T-cell (primary cell): ENCODE measurements at places on chromosomes 4 and X.

GRCh38 chr4:11622961-11623725 is 194.4 kb upstream of the HS3ST1 start:
- no peak for DNase-seq

GRCh38 chr4:52660643-52661042 is 1.5 kb upstream of the USP46 start:
- no peak for DNase-seq

DNA sequence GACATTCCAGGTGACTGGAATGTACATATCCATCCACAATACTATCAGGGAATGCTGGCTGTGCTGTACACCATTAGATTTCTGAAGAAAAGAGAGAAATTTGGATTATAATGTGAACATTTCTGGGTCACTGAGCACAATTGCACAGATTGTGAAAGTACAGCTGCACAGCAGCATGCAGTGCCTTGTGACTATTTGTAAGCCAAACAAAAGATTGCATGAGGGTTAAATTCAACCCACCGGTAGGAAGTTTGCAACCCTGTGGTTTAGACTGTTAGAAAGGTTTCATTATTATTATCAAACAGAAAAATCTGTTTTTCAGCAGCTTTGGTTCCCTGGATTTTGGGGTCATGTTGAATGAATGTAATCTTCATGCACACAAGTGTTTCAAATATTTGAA is 24.5 kb downstream of the DDIT4L start:
- DNase-seq: no peak

GRCh38 chr4:73208376-73208775 is 50.2 kb downstream of the ANKRD17 start:
- DNase-seq: no peak

- DNase-seq: no peak
Observed at GRCh38 chr4:1521821-1522361, 115.6 kb upstream of the NKX1-1 start.

DNA sequence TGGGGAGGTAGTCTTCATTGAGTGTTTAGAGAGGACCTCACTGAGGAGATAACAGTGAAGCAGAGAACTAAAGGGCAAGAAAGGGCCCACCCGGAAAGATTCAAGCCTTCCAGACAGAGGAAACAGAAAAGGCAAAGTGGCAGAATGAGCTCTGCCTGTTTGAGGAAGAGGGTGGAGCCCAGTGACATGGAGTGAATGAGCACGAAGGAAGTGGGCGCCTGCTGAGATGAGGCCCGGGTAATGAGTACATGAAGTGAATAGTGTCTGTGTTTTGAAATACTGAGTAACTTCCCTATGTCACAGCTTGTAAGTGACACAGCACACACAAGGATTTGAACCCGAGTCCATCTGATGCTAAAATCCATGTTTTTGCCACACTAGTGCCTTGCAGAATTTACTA is 32.5 kb upstream of the TLR2 start:
- peak; percentile 56 for DNase-seq

- DNase-seq: peak; percentile 42
Observed at GRCh38 chr4:4387531-4388310, 819 bp downstream of the NSG1 start.

DNA sequence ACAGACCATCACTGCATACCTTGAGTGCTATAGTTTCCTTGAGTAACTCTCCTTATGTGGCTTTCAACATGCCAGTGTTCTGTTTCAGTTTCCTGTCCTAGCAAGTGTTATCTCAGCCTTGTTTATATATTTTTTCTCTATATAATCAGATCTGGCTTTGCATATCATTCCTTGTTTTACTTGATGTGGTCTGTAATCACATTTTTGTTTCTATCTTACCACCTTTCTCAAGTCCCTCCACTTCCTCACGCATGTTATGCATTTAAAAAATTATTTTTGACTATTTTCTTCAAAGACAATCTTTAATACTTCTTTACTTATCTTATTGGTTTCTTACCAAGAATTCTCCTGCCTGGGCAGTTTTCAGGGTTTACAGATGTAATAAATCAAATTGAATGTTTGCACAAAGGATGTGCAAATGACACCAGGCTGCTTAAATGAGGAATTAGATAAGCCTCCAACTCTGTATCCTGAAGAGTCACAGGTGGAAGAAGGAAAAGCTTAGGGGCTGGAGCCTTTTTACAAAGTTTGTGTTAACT is 351.2 kb downstream of the BMPR1B start:
- DNase-seq: no peak

DNA sequence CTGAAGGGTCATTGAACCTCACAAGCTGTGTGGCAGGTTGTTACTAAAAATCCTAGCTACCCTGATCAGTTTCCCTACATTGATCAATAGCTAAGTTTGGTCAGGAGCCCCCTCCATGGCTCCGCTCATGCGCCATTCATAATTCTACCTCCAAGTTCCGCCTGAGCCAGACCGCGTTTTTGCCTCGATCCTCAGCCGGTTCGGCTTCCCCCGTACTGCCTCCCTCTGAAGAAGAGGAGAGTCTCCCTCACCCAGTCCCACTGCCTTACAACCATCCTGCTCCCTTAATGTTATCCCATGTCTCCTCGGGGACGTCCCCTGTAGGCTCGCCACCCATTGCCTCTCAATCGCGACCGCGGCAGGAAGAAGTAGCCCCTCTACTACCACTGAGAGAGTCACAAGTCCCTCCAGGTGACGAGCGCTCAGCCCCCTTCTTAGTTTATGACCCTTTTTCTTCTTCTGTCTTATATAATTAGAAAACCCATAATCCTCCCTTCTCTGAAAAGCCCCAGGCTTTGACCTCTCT is 158.2 kb downstream of the DEFB131A start:
- no peak for DNase-seq

GRCh38 chr4:93199492-93199891 is 629.1 kb upstream of the ATOH1 start:
- no peak for DNase-seq

GRCh38 chr4:131488772-131489171 is 1660.3 kb upstream of the PCDH10 start:
- DNase-seq: no peak

DNA sequence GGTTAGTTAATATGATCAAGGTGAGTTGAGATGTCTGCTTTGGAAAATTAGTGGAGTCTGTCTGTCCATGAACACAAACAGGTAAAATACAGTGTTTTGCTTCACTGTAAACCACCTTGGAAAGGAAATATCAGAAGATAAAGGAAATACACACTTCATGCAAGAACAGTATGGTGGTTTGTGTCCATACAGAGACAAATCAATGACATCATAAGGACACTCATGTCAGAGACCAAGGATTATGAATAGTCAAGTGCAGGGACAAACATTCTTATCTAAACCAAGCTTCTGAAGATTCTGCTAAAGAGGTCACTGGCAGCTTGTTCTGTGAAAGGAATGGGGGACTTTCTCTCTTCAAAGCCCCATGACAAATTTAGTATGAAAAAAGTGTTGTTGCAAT is 322.9 kb upstream of the F9 start:
- no peak for DNase-seq

DNA sequence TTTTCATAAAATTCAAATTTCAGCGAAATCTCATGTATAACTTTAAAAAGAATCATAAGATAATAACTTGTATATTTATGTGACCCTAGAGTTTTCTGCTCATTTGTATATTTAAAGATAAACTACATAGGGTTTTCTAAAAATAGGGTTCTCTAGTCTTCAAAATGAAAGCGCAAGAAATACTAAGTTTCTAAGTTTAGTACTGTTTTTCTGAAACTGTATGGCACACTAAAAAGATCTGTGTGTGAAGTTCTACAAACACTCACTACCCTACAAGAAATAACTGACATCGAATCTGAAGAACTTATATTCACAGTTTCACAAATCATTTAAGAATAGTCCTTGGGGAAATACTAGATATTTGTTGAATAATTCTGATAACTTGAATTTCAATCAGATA is 38.7 kb upstream of the NDST4 start:
- DNase-seq: no peak

- DNase-seq: no peak
Observed at GRCh38 chr4:110730318-110730717, 107.4 kb upstream of the PITX2 start.

GRCh38 chrX:10108288-10108687 is 48.5 kb upstream of the CLCN4 start:
- no peak for DNase-seq

GRCh38 chr4:82053396-82053795 is 320.4 kb downstream of the HNRNPD start:
- DNase-seq: no peak

- no peak for DNase-seq
Observed at GRCh38 chr4:24937176-24937916, 24.5 kb upstream of the CCDC149 start.
